ENCODE measurements at places on chromosomes 13 and 19. TPM values are rescaled to one million over a fixed set of nuclear protein-coding genes. Genes with fewer than 3 reads are reported as not detected.
A peak's percentile ranks its signal among the peaks of the same experiment; 100 is the strongest.

Gene METTL21C
- not detected for total RNA-seq

Gene SH2D3A
- total RNA-seq, result 19.8 TPM

Gene ZNF627
- 33.6 TPM for total RNA-seq

Gene RASGRP4
- not detected for total RNA-seq

Gene LRRC25
- not detected for total RNA-seq

Gene CGB3
- total RNA-seq, result not detected

DNA sequence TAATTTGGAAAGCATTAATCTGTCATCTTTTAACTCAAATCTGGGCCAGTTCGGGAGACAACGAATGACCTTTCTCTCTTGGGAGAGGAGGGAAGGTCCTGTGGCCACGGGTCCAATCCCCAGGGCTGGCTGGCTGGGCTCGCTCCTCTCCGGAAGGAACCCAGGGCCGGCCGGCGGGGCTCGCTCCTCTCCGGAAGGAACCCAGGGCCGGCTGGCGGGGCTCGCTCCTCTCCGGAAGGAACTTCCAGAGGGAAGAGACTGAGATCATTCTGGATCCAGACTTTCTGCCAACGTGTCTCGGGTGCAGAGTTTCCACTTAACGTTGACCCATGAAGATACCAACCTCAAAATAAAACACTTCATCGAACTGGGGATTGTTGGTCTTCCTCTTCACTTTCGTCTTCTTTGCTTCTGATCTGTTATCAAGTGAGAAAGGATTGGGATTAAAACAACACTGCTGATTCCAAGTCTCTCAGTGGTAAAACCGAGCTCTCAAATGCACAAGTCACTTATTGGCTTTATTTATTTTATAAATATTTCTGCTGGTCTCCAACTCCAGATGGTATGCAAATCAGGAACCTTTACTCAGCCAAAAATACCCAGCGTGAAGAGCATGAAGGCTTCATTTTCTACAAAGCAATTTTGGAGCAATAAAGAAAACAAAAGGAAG is 53.3 kb upstream of the C13orf46 start:
- DNase-seq, result no peak

GRCh38 chr19:17499648-17500446 is 11.6 kb upstream of the PGLS start:
- DNase-seq, result no peak

DNA sequence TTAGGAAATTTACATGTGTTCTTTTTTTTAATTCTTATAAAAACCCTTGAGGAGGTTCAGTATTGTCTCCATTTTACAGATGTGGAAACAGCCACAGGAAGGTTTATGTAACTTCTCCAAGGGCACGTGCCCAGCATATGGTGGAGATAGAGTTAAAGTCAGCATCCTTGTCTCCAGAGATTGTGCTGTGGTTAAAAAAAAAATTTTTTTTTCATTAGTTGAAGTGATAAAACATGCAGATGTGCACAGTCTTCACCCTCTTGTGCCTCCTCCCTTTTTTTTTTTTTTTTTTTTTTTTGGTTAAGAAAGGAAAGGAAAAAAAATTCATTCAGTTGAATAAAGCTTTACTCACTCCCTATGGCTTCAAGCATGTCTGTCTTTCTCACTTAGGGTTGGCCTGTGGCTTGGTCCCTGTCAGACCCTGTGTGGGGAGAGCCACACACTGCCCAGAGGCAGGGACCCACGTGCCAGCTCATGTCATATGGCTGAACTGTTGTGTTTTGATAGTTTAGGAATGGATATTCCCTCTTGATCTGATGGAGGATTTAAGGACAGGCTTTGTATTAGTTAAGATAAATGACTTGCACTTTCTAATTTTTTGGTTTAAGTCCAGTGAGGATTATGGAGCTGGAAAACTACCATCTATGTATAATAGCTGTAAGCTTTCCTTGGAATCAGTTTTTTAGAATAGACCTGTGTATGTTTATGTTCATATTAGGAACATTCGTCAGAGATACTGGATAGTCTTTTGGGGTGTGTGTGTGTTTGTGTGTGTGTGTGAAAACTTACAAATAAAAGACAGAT is 19.3 kb downstream of the RNASEH2B start:
- no peak for DNase-seq

DNA sequence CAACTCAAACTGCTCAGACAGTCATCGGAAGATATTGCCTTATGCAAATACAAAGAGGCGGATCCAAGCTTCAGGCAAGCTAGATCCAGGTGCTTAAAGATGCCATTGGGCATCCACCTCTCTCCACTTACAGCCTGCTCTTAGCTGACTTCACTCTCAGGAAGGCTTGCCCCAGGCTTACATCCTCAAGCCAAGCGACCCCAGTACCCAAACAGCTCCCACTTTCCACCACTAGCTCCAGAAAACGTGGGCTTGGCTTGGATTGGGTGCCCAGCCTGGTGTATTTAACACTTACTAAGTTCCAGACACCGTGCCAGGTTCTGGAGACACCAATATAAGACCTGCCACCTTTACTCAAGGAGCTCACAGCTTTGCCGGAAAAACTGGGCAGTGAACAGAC is 142.1 kb upstream of the VSTM2B start:
- DNase-seq, result no peak

- DNase-seq, result no peak
These were observed 172.4 kb downstream of the KDM4B start for GRCh38 chr19:5141129-5141849.

DNA sequence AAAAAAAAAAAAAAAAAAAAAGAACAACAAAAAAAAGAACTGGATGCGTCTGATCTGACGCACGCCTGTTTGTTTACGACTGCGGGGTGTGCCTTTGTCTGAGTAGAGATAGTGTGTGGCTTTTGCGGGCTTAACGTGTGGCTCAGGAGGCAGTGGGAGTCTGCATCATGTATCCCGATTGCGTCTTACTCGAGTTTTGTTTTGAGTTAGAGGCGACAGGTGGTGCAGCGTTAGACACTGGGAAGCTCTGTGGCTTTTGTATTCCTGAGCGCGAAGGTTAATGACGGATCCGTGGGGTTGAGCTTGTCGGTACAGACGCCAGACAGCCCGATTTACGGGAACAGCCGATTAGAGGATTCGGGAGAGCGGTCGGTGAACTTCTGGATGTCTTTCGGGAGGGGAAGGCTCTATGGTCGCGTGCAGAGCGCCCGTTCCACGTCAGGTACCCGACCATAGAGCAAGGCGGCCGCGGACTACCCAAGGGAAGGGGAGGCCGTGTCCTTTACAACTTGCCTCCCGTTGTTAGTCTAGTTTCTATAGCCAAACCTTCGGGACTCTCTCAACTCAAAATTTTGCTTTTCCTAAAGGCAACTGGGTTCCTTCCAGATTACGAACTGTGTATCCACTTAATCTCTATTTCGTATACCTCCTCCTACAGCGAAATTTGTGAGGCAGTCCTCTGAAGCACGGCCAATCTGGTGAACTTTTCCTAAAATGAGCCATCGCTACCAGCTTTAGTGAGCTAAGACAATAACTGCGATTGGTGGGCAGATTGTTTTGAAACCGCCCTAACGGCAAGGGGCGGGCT is 926 bp upstream of the HNRNPUL1 start:
- DNase-seq, result peak; percentile 31

- DNase-seq, result no peak
These were observed 868 bp upstream of the UBAC2 start for GRCh38 chr13:99199541-99200431.

GRCh38 chr19:8517551-8518442 is 3.8 kb upstream of the ZNF414 start:
- no peak for DNase-seq

DNA sequence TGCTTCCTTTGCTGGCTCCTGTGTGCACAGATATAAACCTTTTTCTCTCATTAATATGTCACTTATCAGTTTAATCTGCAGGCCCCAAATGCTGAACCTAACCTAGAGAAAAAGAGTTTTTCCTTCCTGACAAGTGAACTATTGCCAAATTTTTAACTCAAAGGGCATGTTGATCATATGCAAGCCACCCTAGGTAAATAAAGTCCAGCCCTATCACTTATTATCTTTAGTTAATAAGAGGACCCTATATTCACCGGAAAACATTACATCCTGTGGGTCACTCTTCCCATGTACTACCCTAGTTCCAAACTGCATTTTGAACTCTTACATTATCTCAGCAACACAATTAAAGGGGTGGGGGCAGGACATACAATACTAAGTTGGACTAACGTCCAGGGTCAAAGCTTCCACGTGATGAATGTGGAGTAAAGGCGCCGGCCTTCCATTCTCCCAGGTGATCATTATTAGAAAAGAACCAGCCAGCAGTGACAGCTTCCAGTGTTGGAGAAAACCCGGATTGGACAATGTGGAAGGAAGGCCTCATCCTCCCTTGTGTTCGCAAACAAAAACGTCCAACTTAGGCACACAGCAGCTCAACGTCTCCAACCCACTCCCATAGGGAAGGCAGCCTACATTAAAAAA is 86.6 kb downstream of the STK24 start:
- DNase-seq, result no peak

GRCh38 chr13:103510007-103510535 is 443.9 kb upstream of the SLC10A2 start:
- DNase-seq, result no peak

- no peak for DNase-seq
These were observed 9.9 kb downstream of the LTBP4 start for GRCh38 chr19:40611096-40611495.

GRCh38 chr19:37537391-37537947 is 30.7 kb downstream of the ZNF793 start:
- DNase-seq, result no peak

GRCh38 chr19:19438366-19439175 is 33.1 kb downstream of the GATAD2A start:
- no peak for DNase-seq

DNA sequence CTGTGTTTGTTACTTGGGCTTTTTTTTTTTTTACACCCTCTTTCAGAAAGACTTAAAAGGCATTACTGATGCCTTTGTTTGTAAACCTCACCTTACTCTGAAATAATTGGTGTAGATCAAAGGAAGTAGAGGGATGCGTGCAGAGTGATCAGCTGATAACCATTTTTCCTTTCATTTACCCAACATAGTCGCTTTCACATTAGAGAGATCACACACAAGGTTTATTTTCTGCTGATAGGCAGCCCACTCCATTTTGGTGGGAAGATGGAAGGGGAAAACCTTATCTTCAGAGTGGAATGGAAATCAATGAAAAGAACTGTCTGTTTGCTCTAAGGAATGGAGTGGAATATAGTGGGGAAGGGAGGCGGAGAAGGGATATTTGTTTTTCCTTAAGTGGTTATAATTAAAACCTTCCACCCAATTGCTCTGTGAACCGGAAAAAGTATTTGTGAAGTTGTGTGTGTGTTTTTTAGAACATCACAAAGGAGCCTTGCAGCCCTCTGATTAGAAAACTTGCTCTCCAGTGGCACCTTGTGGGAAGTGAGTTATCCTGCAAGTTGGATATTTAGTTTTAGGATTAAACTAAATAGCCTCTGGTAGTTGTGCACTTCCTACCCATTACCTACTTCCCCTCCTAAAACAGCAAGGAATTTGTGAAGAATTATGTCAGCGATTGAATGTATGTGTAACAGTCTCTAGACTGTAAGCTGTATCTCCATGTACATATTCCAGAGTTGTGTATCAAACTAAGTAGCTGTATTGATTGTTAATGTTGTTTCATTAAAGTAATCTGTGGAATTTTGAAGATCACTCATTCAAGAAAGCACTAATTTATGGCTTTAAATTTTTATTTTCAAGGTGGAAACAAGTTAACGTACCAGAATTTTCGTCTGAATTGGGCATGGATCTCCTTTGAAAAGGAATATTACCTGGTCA is 76.8 kb downstream of the FREM2 start:
- DNase-seq, result no peak

DNA sequence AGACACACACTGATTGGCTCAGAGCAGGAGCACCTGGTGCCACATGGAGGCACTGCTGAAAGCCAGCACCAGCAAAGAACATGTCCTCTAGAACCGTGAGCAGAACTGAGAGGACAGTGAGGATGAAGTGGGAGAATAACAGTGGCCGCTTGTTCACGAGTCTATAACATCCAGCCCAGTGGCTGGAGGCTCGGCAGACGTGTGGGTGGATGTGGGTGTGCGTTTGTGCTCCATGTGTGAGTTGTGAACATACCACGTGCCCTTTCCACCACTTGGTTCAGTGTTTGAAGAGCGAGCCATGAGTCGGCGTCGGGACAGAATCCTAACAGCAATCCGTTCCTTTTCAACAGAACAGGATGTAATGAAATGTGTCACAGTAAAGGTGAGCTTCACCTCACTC is 113.0 kb downstream of the SOX1 start:
- no peak for DNase-seq

DNA sequence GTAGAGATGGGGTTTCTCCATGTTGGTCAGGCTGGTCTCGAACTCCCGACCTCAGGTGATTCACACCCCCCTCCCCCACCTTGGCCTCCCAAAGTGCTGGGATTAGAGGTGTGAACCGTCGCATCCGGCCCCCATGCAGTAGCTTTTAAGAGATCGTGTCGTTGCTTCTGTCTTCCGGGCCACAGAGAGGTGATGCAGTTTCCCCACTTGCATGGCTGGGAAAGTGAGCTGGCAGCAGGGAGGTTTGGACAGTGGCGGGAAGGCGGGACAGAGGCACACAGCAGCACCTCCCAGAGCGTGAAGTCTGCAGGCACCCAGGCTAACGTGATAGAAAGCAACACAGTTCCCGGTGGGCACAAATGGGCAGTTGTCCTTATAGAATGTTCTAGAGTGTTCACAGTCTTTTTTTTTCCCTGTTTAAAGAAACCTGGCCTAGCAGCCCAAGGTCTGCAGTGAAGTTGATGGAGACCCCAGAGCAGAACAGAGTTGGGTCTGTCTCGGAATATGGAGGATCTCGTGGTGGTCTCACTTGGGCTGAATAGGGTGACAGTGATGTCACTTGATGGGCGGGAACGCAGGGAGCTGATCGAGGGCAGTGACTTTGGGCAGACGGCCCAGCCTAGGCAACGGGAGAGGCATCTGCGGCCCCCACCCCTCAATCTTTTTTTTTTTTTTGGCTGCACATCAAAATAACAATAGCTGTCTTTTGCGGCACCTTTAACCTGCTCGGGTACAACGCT is 4.9 kb downstream of the UHRF1 start:
- DNase-seq, result no peak

GRCh38 chr19:999379-999719 is 870 bp upstream of the GRIN3B start:
- no peak for DNase-seq

DNA sequence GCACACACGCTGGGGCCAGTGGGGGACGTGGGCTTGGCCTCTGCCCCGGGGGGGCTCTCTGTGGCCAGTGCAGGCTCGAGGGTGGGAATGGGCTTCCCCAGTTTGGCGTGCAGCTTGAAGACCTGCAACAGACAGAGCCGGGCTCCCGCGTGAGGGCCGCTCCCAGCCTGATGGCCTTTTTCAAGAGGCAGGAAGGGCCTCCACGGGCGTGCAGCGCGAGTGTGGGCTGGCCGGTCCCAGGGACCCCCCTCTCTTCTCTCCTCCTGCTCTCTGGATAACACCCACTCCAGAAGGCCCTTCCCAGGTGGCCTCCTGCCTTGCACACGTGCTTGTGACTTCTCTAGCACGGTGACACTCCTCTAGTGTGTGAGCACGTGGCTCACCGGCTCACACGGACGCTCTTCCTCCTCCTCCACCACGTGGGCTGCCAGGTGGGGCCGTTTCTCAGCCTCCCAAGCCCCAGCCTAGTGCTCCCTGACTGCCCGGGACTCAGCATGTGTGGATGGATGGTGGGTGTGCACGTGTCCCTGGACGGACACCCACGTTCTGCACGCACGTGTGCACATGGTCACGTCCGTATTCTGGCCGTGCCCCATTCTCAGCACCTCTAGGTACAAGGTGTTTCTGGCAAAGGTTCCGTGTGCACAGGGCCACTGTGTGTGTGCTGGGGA is 39.2 kb upstream of the MATK start:
- no peak for DNase-seq

Measured in progenitor cell of endocrine pancreas (in vitro differentiated cells).